ENCODE measurements at places on chromosomes 2 and 18. TPM values are rescaled to one million over a fixed set of nuclear protein-coding genes. Genes with fewer than 3 reads are reported as not detected.

DNA sequence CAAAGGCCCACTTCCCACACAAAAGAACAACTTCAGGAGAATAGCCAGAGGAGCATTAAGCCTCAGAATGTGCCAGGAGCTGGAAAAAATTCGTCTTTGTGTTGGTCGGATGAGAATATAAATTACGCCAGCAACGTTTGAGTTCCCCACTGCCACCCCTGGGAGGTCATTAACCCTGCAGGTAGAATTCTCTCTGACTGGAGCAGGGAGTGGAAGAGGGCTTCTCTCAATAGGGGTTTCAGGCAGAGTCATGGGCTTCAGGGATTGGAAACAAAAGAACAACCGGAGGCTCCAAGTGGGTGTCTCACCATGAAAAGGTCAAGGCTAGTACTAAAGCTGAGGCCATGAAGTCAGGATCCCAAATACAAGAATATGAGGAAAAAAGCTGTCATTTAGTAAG lies 69.0 kb upstream of the DDX18 start:
- H3K4me3 ChIP-seq = no peak overlapping the region
- H3K27ac ChIP-seq = no peak overlapping the region
- H3K4me1 ChIP-seq = no peaks in the 10 kb centered on the region
- H3K36me3 ChIP-seq = no peaks in the 10 kb centered on the region

DNA sequence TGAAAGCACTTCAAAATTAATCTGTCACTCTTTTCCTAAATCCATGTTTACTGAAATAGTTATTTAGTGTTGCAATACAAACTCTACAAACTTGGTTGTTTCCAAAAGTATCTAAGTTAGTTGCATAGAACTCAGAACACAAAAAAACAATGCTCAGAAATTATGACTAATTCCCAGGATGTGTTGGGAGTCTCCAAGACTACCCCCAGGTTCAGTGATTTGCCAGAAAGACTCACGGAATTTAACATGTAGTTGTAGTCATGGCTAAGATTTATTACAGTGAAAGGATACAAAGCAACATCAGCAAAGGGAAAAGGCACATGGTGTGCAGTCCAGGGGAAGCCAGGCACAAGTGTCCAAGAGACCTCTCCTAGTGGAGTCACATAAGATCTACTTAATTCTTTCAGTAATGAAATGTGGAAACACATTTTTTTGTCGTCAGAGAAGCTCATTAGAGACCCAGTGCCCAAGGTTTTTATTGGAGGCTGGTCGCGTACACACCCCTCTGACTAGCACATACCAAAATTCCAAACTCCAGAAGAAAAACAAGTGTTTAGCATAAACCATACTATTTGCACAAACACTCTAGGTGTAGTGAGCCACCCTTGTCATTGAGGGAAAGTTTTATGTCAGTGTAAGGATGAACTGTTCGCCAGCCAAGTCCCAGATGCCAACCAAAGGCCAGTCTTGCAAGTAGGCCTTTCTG lies 43.3 kb upstream of the CYP20A1 start:
- H3K27ac ChIP-seq = no peak overlapping the region
- no peak for DNase-seq
- no peaks in the 10 kb centered on the region for H3K4me1 ChIP-seq
- no peak overlapping the region for H3K4me3 ChIP-seq
- H3K36me3 ChIP-seq = peaks cover 31% of the 10 kb centered on the region

CXCR4 gene
- total RNA-seq = 12.4 TPM

CPS1 gene
- 1.9 TPM for total RNA-seq
